ENCODE measurements at places on chromosomes 3 and 15. TPM values are rescaled to one million over a fixed set of nuclear protein-coding genes. Genes with fewer than 3 reads are reported as not detected.

DNA sequence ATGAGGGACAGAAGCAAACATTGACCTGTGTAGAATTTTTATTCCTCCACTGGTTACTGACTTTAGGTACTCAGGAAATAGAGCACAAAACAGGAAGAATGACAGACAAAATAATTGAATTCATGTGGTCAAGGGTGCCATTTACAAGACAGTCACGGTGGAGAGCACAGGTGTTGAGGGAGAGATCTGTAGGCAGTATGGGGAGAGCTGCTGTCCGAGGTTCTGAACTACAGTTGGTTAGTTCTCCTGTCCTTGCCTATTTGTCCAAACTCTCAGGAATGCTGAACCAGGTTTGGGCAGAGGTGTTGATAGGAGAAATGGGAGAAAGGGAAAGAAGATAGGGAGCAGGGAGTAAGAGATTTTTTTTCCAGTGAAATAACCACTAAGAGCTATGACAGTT is 178.5 kb upstream of the ZBTB20 start:
- no peak for DNase-seq

The CPNE4 gene
- polyA plus RNA-seq, result 0.24 TPM

- no peak for DNase-seq
Measured at GRCh38 chr3:34301313-34301712, 502.9 kb downstream of the PDCD6IP start.

DNA sequence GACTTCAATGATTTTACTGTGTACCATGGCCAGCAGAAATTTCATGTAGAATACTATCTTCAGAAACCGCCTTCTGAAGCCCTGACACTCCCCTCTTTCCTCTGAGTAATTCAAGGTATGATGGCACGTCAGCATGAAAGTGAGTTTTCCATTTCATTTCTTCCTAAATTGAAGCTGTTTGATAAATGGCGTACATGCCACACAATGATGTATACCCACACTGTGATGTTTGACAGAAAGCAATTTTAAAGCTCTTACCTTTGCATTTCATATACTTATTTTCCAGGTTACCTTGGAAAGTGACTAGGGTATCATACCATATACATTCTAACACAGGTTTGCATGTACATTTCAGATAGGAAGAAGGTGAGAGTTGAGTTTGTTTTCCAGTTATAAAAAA is 147.9 kb upstream of the LRRC3B start:
- no peak for DNase-seq

The SLC15A2 gene
- polyA plus RNA-seq, result 2.6 TPM

- DNase-seq, result no peak
Measured at GRCh38 chr3:188754267-188754666, 417.5 kb upstream of the TPRG1 start.

DNA sequence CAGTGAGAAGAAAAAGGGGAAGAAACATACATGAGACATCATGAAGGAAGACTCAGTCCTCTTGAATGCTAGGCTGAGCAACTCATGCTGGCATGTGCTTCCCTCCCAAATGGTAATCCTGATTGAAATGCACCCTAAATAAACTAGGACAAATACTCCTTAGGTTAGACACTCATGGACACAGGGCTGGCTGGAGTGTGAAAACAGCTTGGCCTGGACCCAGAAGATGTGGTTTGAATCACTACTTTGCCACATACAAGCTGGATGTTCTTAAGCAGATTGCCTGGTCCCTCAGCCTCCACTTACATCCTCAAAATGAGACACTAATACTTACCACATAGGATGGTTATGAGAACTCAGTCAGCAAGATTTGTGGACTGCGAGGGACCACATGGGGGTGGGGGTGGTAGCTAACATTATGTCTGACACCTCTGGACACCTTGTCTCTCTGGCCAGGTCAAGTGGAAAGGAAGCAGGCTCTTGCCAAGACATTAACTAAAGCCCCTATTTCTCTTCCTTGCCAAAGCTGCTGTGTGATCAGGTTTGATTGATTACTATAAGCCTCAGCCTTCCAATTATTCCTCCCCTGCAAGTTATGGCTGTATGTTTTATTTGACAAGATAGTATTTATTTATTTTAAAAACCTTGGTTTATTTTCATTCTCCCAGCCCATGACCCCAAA is 138.9 kb upstream of the SLC7A14 start:
- DNase-seq, result no peak

The SHC4 gene
- 0.87 TPM for polyA plus RNA-seq

DNA sequence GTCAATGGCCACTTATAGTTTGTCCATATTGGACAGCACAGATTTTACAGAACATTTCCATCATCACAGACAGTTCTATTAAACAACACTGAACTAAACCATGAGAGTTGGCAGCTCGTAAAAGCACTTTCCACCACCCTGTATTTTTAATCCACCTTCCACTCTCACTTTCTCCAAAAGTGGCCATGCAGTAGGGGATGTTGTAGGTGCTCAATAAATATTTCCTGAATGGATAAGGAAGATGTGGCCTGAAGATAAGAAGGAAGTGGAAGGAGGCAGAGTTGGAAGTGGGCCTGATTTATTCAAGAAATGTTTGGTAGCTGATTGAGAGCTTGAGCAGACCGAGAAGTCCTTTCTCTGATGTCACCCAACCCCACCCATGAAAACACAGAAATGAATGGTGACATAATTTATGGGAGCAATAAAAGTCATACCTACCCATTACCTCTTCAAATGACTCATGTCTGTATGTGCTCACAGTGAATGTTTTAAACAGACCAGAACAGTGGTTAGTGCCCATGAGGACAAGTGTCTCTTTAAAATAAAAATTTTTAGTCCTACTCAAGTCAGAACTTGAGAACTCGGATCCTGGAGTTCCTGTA is 39.6 kb upstream of the CTNNB1 start:
- DNase-seq, result peak; percentile 71

DNA sequence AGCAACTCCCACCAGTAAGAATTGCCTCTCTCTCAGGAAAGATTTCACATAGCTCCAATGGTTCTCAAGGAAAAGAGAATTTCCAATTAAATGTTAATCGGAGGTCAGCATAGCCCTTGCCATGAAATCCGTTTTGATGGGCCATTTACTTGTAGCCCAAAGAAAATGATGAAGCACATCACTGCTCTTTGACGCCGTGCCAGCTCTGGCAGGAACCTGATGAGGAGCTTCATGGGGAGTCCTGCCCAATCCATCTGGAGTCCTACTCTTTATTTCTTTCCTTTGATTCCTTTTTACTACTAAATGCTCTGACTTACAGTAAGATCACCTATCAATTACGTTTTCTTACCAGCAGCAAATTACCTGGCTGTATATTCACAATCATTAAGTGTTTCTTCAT is 84.7 kb downstream of the FGF12 start:
- no peak for DNase-seq

The GOLGA8S gene
- polyA plus RNA-seq, result 0.01 TPM

GRCh38 chr15:36062357-36062756 is 516.4 kb upstream of the DPH6 start:
- no peak for DNase-seq

The SYNPR gene
- not detected for polyA plus RNA-seq

GRCh38 chr15:91263632-91264531 is 163.8 kb downstream of the SV2B start:
- DNase-seq, result no peak

The FBXW12 gene
- polyA plus RNA-seq, result not detected

The HESX1 gene
- polyA plus RNA-seq, result 0.28 TPM

- DNase-seq, result no peak
Measured at GRCh38 chr3:89000886-89001285, 106.5 kb upstream of the EPHA3 start.

The CEP97 gene
- 2.6 TPM for polyA plus RNA-seq

GRCh38 chr15:67097930-67098740 is 32.7 kb downstream of the SMAD3 start:
- DNase-seq, result no peak

DNA sequence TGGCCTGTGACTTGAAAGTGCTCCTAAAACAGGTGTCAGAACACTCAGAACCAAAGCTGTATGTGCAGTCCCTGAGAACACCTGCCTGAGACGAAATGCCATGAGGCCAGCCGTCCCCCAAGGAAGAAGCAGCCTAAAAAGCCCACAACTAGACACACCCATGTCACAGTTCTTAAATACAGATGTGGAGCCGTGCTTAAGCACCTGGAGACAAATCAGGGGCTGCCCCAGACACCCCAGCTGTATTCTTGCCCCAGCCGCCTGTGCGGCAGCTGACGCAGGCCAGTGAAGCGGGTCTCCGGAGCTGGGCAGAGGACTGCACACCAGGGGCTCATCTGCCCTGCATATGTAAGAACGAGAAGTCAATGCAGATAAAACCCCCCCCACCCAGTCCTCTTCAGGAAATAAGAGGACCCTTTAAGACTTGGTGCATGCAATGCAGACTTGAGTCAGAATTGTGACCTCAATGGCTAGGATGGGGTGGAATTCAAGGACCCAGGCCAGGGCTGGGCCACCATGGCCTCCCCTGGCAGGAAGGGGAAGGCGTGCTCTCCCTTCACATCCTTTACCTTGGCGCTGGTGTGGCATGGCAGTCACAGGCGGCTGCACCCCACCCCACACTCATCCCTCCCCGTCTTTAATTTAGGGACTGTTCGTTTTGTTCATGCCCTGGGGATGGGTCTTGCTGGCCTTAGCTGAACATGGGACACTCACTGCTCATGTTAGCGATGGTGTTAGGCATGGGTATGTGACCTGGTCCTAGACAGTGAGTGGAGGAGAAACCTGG is 27.7 kb upstream of the PLXNA1 start:
- no peak for DNase-seq

GRCh38 chr3:143122608-143123352 is 3.2 kb downstream of the CHST2 start:
- no peak for DNase-seq

The SI gene
- not detected for polyA plus RNA-seq

The SAMD7 gene
- not detected for polyA plus RNA-seq

GRCh38 chr15:98686983-98687382 is 38.6 kb downstream of the IGF1R start:
- no peak for DNase-seq

GRCh38 chr3:149808209-149808829 is 4.7 kb upstream of the RNF13 start:
- no peak for DNase-seq

The XCR1 gene
- 0.01 TPM for polyA plus RNA-seq

The ALG1L2 gene
- not detected for polyA plus RNA-seq

GRCh38 chr3:183172051-183172639 is 9.6 kb upstream of the LAMP3 start:
- no peak for DNase-seq

DNA sequence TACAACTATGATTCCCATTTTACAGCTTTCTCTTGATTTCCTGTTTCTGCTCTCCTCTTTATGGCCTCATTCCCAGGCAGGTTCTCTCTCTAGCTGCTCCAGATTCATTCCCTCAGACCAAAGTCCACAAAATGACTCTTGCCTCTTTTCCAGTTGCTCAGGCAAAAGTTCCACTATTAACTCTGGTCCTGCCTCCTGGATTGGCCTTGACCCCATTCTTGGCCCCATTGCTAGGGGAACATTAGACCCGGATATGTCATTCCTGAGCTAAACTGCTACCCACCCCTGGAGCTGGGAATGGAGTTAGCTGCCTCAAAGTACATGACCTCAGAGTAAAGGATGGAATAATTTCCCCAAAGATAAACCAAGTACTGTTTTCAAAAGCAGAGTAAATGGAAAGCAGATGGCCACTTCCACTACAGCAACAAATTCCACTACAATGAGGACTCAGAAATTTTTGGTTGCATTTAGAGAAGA is 73.0 kb upstream of the GAP43 start:
- no peak for DNase-seq

The C3orf80 gene
- not detected for polyA plus RNA-seq

The HES1 gene
- 138 TPM for polyA plus RNA-seq

- DNase-seq, result no peak
Measured at GRCh38 chr15:41994772-41995475, 22.6 kb upstream of the EHD4 start.

- DNase-seq, result no peak
Measured at GRCh38 chr3:195086885-195087284, 184.1 kb downstream of the XXYLT1 start.

GRCh38 chr15:64209680-64210334 is 47.0 kb upstream of the PPIB start:
- no peak for DNase-seq

DNA sequence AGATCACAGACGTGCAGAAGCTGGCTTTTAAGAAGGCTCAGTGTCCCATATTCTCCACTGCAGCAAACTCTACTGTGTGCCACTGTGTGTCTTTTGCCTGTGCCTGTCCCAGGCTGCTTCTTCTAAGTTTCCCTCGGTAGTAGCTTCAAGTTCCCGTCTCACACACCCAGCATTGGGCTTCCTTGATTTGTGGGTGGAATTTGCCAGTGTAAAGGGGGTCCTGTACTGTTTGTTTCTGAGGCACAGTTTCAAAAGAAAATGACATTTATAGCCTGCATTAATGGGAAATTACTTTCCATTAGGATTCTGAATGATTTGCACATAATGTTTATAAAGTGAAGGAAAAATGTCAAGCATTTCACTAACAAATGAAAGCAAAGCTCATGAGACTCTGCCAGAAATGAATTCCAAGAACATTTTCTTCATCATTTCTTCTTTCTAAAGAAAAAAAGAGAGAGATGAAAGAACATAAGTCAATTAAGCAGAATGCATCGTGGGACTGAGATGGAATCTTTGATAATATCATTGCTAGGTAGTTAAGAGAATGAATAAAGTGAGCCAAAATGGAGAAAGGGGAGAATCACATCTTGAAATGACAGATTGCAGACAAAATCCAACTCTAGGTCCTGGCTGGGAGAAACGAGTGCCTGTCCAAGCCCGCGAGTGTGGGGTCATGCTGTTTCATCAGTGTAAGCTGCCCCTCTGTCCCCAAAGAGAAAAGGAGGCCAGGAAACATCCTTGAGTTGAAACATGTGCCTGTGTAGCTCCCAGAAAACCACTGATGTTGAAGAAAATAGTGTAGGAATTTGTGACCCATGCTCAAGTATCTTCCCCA is 48.6 kb upstream of the ADAMTSL3 start:
- no peak for DNase-seq

The WDR72 gene
- polyA plus RNA-seq, result 0.01 TPM
